NCI-H345 (cell line): ENCODE measurements at places on chromosomes 7 and 10.

DNA sequence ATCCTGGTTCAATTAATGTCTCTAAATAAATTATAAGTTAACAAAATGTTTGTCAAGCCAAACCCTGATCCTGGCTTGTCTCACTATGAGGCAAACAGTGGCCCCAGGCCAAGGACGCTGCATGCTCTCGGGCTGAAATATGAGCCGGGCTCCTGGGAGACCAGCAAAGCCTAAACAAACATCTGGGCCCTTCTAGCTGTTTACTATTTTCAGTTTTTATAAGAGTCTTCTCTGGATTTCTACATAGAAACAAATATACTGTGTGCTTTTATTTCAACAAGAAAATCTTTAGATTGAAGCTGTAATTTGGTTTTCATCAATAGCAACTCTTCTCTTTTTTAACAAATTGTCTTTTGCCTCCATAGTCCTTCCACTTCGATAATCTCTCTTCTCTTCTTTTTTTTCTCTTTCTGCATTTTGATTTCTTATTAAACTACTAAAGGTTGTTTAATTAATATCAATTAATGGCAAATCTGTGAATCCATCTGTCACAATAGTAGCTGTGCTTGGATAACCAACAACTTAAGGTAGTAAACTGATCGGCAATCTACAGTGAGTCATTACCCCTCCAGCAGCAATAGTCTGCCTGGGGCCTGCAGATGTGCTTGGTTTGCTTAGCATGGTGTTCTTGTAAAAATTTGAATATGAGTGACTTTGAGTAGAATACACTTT is 83.3 kb upstream of the DNAJC1 start:
- peak; percentile 76 for DNase-seq

- DNase-seq = no peak
Measured at GRCh38 chr10:118775478-118775877, 20.7 kb upstream of the CACUL1 start.

DNA sequence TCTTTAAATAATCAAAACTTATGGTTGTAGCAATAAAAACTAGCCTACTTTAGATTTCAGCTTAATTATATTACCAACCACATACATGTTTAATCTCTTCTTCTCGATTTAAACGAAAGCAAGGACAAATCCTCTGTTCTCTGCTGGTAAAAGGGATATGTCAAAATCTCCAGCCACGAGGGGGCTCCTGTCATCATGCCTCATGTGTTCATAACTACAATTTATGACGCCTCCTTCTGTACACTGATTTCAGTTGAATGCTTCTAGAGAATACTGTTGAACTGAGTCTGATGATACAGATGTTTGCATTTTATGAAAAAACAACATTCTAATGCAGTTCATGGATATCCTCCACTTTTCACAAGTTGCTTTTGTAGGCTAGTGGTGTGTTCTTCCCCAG is 220.0 kb upstream of the DPP6 start:
- DNase-seq = no peak

DNA sequence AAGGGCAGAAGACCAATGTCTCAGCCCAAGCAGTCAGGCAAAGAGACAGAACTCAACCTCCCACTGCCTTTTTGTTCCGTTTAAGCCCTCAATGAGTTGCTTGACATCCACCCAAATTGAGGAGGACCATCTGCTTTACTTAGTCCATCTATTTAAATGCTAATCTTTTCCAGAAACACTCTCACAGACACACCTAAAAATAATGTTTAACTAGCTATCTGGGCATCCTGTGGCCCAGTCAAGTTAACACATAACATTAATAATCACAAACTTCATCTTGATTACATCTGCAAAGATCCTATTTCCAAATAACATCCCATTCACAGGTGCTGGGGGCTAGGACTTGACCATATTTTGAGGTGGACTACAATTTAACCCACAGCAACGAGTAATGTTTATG is 115.7 kb downstream of the RAB11FIP2 start:
- DNase-seq = no peak

DNA sequence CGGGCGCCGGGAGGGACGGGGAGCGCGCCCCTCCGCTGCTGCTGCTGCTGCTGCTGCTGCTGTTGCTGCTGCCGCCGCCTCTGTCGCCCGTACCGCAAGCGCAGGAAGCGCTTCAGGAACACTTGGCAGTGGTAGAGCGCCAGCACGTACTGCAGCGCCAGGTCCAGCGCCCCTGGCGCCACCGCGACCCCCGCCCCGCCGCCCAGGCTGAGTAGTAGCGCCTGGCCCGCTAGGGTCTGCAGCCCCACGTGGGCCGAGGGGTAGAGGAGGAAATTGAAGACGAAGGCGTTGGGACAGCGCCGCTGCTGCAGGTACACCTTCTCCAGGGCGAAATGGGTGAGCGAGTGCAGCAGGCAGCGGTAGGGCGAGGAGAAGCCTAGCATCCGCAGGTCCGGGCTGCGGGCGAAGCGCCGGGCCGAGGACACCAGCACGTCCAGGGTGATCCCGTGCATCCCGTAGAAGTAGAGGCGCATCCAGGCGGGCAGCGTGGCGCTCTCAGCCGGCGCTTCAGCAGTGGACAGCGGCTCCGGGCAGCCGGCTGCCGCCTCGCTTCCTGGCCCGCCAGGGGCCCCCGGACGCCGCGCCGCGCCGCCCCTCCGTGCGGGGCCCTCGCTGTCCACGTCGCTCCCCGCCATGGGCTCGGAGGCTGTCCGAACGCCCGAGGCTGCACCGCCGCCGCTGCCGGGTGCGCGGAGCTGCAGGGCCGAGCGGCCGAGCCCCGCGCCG is at the start of gene TMEM229A:
Gene TMEM229A (minus strand): TSS at position 699 of the 726 bp plus-strand sequence. CDS start 64 bp downstream, at position 635.
- DNase-seq = peak; percentile 71

DNA sequence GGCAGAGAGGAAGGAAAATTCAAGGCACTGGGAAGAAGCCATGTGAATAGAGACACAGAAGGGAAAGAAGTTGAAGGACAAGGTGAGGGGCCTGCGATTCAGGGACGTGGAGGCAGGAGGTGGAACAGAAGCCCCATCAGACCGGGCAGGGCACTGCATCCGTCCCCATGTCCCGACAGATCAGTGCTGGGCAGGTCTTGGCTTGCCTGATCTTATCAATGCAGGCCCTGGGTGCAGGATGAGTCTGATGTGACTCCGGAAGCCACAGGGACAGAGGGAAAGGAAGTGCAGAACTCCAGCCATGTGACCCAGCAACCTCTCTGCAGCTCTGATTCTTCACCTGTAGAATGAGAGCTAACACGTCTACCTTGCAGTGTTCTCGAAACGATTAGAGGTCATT is 136.2 kb upstream of the CTBP2 start:
- DNase-seq = no peak

GRCh38 chr10:91238191-91238590 is 17.7 kb downstream of the PCGF5 start:
- DNase-seq = no peak

GRCh38 chr7:101743241-101743994 is 74.0 kb upstream of the CUX1 start:
- DNase-seq = peak; percentile 44

- DNase-seq = no peak
Measured at GRCh38 chr7:157729566-157729965, 392.8 kb downstream of the DNAJB6 start.

DNA sequence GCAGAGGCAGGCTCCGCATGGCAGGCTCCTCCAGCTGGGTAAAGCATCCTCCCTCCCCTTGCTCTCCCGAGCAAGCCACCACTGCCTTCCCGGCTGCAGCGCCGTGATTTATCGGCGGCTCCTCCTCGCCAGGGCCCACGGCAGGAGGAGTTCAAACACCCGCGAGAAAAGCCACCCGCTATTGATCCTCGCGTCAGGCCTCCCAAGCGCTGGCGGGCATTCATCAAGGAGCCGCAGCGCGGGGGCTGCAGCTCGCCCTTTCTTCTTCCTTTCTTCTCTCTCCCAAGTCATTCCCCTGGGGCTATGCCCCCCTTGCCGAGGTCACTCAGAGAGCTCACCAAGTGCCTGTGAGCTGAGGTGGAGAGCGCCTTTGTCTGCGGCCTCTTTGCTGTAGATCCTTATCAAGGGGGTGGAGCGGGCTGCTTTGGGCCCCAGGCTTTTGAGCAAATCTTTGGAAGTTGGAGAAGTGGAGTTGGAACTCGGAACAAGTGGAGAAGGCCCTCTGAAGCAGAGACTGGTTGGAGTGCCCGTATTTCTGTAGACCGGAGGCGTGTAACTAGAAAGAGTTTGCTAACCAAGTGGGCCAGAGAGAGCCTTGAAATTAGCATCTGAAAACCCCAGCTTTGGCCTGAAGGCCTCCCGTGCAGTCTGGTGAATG is 107.2 kb upstream of the PPIF start:
- no peak for DNase-seq

DNA sequence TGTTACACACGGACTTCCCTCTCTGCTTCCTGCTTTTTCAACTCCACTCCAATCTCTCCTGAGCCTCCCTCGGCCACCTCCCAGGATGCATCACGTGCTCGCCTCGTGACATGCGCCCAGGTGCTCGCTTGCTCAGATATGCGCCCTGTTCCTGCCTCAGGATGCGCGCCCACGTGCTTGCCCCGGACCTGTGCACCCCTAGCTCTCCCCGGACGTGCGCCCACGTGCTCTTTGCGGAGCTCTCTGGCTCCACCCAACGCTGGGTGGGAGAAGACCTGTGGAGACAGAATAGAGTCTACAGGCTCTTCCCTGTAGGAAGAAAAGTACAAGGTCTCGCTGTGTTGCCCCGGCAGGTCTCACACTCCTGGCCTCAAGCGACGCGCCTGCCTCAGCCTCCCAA is 23.1 kb downstream of the PARD3 start:
- DNase-seq = no peak

DNA sequence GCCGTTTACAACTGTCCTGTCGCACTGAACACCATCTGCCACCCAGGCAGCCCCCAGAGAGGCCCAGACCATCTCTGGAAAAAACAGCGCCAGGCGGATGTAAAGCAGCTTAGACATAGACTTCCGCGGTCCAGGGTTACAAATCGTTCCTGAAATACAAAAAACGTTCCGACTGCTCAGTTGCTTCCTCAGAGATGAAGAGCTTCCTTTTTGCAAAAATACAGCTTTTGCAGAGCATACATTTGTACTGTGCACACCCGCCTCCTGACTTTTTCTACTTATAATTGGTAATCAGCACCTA is 11.4 kb downstream of the DAGLB start:
- no peak for DNase-seq

DNA sequence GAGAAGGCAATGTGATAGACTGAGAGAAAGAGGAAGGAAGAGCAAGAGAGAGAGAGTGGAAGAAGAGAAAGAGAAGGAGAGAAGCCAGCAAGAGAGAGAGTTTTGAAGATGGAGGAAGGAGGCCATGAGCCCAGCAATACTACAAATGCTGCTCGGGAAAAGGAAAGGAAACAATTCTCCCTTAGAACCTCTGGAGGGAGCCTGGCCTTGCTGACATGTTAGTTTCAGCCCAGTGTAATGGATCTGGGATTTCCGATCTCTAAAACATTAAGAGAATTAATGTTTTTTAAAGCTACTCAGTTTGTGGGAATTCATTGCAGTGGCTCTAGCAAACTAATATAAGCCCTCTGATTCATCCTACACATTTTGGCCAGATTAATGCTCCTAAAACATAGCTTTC is 206.8 kb upstream of the MTPN start:
- no peak for DNase-seq

- no peak for DNase-seq
Measured at GRCh38 chr7:100035876-100036275, 13.7 kb upstream of the ZSCAN21 start.

GRCh38 chr10:34273340-34273739 is 541.8 kb downstream of the PARD3 start:
- DNase-seq = no peak

DNA sequence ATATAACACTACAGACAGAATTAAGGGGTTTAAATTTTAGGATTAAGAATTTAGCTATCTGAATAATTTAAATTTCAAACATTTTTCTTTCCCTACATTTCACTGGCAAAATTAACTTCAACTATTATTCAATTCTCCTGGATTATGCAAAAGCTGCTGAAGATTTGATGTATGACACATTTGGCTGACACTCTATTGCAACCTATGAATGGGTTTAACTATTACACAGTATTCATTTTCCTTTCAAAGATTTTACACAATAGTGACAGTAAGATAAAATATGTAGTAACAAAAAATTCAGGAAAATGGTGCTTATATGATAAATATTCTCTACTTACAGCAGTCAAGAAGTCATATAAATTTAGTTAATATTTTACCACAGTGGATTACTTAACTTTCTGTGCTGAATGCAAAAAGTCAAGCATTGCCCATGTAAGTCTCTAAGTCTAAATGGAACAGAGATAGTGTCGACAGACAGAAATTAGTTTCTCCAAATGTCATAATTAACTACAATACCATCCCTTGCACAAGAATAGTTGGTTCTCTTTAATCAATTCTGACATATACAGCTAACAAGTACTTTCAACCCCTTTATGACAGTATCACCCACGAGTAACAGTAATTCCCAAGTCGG is 194.1 kb upstream of the FRMD4A start:
- DNase-seq = no peak

GRCh38 chr10:34808801-34809745 is 6.0 kb downstream of the PARD3 start:
- peak; percentile 70 for DNase-seq

DNA sequence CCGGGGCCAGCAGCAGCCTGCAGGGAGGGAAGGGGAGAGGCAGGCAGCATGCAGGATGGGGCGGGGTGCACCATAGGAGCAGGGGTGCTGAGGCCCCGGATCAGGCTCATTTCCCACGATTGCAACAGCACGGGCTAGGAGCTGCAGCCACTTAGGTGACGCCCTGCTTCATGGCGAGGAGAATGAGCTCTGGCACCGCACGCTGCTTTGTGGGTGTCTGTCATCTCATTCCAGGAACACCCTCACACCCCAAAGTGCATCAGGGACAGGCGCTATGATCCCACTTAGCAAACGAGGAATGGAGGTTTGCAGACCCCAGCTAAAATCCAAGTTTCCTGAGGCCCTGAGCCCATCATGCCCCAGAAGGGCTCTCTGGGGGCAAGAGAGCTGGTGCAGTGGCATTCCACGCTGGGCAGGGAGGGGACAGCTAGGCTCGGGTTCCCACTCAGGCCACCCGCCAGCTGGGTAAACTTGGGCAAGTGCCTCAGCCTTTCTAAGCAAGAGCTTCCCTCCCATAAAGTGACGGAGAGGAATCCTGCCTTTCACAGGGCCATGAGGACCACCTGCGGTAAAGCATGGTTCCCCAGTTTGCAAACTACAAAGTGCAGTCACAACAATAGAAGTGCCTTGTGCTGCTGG is 9.3 kb downstream of the KCNH2 start:
- peak; percentile 85 for DNase-seq

DNA sequence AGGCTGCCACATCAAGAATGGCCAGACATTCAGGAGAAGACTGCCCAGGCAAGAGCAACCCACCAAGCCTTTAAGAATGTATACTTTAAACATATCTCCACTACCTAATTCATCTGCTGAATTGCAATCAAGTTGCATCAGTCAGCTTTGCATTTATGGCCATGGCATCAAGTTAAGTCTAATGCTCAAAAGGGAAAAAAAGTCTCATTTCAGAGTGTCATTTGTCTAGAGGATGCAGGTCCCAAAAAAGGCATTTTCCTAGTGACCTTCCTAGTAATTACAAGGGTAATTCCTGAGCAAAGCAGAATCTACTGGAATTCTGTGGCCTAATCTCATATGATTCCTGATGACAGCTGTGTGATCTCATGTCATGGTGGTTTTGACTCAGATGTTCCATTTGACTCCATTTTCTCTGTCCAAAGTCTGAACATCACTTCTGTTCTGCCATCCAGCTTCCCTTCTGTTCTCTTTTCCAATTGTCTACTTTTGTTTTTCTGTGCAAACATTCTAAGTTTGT is 7.3 kb upstream of the CABCOCO1 start:
- DNase-seq = no peak

GRCh38 chr7:124428781-124429180 is 336.8 kb downstream of the GPR37 start:
- peak; percentile 30 for DNase-seq
